ENCODE measurements at places on chromosomes 1 and 21. TPM values are rescaled to one million over a fixed set of nuclear protein-coding genes. Genes with fewer than 3 reads are reported as not detected.

Gene PTPRU
- polyA plus RNA-seq: 0.78 TPM

Gene MPZ
- polyA plus RNA-seq: 4.3 TPM

Gene NBPF6
- not detected for polyA plus RNA-seq

Gene RYR2
- polyA plus RNA-seq: not detected

Gene LAX1
- polyA plus RNA-seq: 7.9 TPM

Gene DMRTA2
- polyA plus RNA-seq: not detected

Gene LCE1F
- polyA plus RNA-seq: not detected

Gene IL20
- polyA plus RNA-seq: not detected

Gene ALPL
- 1.6 TPM for polyA plus RNA-seq

Gene PTCH2
- polyA plus RNA-seq: 0.56 TPM

Gene CTSK
- polyA plus RNA-seq: 9.2 TPM

Gene RGS7
- 1.8 TPM for polyA plus RNA-seq

Gene ZC3H12A
- polyA plus RNA-seq: 170 TPM

Gene RHD
- not detected for polyA plus RNA-seq

Gene PLA2G2A
- polyA plus RNA-seq: not detected

Gene TDRD5
- polyA plus RNA-seq: not detected

Gene AIRE
- polyA plus RNA-seq: 0.37 TPM

Gene IL6R
- 2.7 TPM for polyA plus RNA-seq

Gene ZNF124
- 4.7 TPM for polyA plus RNA-seq

Gene IGSF9
- 0.89 TPM for polyA plus RNA-seq

Gene HJV
- not detected for polyA plus RNA-seq

Gene CELA3B
- polyA plus RNA-seq: not detected

Gene C21orf91
- 6.7 TPM for polyA plus RNA-seq

Gene SLAMF1
- polyA plus RNA-seq: 20.7 TPM

All from B cell (primary cell).